CD4-positive, alpha-beta T cell treated with Interleukin-4 for 4 hours (primary cell): ENCODE measurements at places on chromosomes 12 and 14.

DNA sequence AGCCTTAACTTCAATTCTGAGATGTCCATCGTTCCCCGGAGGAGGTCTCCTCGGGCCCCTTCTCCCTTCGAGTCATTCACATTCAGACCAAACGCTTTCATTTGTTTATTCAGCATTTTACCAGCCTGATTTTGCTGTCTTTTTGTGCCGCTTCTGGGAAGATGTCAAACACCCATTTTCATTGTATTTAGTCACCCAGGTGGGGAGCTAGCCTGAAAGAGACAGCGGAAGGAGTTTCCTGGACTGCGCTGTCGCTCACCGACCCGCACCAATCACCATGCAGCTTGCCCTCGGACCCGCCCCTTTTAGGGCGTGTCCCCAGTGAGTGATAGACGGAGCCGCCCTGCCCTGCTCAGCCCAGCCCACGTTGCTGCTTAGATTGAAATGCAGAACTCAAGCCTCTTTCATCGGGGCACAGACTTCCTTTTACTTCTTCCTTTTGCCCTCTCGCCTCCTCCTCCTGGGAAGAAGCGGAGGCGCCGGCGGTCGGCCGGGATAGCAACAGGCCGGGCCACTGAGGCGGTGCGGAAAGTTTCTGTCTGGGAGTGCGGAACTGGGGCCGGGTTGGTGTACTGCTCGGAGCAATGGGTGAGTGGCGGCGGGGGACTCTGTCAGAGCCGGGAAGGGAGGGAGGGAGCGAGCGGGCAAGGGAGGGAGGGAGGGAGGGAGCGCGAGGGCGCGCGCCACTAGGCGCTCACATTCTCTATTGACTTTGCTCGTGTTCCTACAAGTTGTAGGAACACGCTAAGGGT, at the start of gene PAX9:
PAX9 (plus strand) TSS at position 355 of the 752 bp plus-strand sequence; CDS start at position 585, 230 bp downstream.
- peak; percentile 7 for DNase-seq

DNA sequence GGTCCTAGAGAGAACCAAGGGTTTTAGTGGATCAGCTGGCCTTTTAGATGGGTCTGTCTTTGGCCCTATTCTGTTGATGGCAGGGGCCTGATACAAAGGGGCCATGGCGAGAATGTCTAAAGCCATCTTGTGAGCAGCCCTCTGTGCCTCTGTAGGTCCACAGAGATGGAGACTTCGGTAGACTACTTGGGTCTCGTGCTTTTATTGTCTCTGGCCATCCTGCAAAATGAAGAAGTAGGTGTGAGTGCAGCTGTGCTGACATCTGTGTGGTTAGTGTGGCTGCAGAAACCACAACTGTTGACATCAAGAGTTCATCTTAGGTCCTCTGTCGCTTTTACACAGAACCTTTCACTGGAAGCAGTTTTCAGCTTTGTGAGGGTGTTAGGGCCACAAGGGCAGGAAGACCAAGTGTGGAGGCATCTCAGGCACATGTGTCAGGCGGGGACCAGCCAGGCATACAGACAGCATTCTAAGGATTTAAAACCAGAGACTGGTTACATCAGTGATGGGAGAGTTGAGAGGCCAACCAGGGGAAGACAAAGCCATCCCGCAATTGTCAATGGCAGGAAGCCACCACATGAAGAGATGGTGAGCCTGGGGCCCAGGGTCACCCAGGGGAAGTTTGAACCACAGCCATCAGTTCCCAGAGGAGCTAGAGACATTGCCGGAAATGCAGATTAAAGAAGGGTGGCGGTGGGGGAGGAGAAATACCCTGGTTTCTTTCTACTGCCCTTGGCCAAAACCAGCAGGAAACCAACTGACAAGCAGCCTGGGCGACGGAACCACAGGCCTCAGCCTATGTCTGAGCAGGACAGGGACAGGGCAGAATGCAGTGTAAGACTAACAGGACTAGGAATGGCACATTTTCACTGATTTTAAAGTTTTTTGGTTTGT, 13.0 kb upstream of the TPCN1 start:
- peak; percentile 67 for DNase-seq

DNA sequence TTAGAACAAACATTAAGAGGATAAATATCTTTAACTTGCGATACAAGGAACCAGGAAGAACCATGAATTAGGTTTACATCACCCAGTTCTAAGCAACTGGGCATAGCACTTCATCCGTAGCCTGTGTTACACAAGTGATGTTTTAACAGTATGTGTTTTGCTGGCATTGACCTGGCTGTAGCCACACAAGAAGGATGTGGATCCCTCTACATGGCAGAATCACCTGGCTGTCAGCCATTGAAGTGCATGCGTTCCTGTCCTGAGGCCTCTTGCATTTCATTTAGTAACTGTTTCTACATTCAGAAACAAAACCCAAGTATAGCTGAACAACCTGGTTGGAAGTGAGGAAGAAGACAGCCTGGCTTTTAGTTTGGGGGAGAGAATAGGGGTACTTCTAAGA, 72.2 kb downstream of the TGFB3 start:
- DNase-seq, result no peak

DNA sequence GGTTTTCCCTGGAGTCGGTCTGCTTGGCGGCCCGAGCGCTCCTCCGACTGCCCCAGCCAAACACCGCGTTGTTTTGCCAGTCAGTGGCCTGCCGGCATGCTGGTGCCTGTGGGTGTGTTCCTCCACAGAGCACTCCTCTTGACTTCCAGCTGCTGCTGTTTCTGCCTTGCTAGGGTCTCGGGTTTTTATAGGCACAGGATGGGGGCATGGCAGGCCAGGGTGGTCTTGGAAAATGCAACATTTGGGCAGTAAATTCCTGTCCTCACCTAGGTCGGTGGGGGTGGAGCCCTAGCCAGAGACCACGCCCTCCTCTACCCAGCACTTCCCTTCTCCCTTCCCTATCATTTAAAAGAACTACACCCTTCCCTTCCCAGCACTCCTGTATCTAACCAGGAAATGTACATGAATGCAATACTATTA, 34.7 kb upstream of the VASH1 start:
- no peak for DNase-seq

- no peak for DNase-seq
These were observed 18.0 kb downstream of the FOXN4 start for GRCh38 chr12:109291117-109291516.

- DNase-seq, result no peak
These were observed 141.7 kb upstream of the NRXN3 start for GRCh38 chr14:78028471-78028870.

GRCh38 chr14:74754157-74754556, 9.0 kb upstream of the YLPM1 start:
- DNase-seq, result no peak

DNA sequence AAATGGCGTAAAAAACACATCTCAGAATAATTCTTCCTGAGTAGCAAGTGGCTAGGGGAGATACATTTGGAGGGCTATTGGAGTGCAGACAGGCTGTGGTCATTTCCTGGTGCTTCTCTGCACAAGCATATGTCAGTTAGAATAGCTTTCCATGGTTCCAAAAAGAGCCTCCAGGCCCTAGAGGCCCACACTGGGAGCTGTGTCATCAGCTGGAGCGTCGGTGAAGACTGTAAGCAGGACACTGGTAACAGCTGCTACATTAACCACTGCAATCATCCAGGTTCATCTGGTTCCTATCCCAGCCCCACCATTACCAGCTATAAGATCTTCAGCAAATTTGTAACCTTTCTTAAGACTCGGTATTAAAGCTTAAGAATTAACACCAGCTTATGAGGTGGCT, 31.7 kb upstream of the APPL2 start:
- DNase-seq, result no peak

- no peak for DNase-seq
These were observed 34.9 kb downstream of the TRMT5 start for GRCh38 chr14:60945984-60946383.

DNA sequence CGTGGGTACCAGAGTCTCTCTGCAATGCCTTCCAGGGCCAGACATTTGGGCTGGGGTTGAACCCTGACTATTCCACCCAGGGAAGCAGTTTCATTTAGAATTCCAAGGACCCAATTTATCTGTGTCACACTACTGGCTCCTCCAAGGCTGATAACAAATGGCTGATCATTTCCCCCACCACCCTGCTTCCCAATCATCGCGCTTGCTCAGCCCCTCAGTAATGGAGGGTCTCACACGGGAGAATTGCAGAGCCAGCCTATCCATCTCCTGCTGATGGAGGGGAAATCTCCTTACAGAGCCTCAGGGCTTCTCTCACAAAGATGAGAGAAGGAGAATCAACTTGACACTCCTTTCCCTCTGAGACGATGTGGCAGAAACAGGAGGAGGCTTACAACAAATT, 78.4 kb upstream of the WSCD2 start:
- no peak for DNase-seq

GRCh38 chr12:89775986-89776365, 67.3 kb upstream of the ATP2B1 start:
- DNase-seq, result no peak

DNA sequence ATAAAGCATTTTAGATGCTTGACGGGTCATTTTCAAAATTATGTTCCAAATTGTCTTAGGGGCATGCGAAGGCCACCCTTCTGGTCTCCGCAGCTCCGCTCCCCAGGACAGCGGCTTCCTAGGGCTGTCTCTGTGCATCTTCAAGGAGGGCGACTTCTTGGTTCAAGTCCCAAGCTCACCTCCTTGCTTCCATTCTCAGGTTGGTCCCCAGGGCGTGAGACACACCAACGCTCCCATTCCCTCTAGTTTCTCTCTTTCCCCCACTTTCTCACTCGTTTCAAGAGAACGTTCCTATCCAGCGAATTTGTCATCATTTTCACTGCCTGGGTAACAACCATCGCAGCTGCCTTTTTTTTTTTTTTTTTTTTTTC, 109.4 kb upstream of the CCND2 start:
- no peak for DNase-seq

GRCh38 chr14:38366374-38366773, 110.5 kb upstream of the CLEC14A start:
- no peak for DNase-seq

- DNase-seq, result peak; percentile 22
These were observed 44.5 kb downstream of the GTF2A1 start for GRCh38 chr14:81176241-81176640.

DNA sequence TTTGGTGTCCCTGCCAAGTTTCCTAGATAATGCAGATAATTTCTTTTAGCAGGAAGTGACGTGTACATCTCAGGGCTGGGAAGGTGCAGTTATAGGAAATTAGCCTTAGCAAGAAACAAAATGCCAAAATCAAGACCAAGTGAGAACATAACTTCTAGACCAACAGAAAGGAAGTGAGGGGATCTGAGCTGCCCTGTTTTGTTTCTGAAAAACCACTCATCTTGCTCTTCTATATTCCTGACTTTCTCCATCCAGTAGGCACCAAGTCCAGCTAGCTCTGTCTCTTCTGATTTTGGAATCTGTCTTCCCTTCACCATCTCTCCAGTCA, 23.9 kb upstream of the DUSP6 start:
- DNase-seq, result no peak

GRCh38 chr14:102927346-102927877, 4.9 kb downstream of the AMN start:
- DNase-seq, result no peak

DNA sequence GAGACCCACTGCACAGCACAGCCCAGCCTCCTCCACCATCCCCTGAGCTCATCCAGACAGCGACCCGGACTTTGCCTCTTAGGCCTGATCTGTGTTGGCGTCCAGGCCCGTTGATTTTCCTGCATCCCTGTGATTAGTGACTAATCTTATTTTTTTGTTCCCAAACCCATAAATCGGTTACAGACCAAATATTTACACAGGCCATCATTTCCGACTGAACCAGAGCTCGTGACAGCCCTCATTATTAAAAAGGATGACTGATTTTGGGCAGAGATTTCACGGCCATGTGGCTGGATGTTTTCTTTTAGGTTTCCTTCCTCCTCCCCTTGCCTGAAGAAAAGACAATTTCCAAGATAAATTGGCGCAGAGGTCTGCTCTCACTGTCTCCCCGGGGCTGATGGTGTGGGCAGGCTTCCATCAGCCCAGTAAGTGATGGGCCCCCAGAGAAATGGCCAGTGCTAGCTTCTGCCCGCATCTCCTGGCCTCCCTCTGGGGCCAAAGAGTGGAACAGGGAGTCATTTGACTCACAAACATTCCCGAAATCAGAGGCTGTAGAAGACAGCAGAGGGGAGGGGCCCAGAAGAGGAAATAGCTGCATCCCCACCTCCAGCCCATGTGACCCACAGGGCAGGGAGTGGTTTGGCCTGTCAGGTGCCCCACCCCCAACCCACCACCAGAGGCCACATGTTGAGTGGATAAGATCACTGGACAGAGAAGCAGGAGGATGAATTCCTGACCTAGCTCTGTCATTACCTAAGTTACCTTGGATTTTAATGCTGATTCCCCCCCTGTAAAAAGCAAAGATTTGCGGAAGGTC, 283.5 kb downstream of the KSR2 start:
- no peak for DNase-seq

- DNase-seq, result no peak
These were observed 23.3 kb downstream of the SLC38A2 start for GRCh38 chr12:46349253-46349652.

DNA sequence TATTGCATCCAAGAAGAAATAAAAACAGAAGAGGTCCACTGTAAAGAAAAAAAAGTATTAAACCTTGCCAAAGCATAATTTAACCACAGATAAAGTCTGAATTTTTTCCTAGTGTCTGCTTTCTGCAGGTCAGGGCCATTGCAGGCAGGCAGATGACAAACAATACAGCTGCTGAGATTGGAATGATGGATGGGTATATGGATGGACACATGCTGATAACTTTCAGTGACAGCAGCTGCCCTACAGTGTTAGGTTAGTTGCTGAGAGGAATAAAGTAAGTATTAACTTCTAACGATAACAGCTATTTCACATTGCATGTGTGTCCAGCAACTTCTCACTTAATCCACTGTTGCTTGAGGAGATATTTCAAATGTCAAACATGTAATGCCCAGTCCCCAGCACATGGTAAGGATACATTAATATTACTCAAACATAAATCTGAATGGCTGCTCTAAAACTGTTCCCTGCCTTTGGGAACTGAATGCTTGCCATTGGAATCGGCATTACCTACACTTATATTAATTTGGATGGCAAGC, 515.3 kb downstream of the RMST start:
- DNase-seq, result no peak

- DNase-seq, result no peak
These were observed 259.6 kb upstream of the ATP2B1 start for GRCh38 chr12:89968151-89968700.

- DNase-seq, result no peak
These were observed 5.3 kb upstream of the HNF1A start for GRCh38 chr12:120972870-120973543.
